ENCODE measurements at places on chromosomes 12 and 14. TPM values are rescaled to one million over a fixed set of nuclear protein-coding genes. Genes with fewer than 3 reads are reported as not detected.

DNA sequence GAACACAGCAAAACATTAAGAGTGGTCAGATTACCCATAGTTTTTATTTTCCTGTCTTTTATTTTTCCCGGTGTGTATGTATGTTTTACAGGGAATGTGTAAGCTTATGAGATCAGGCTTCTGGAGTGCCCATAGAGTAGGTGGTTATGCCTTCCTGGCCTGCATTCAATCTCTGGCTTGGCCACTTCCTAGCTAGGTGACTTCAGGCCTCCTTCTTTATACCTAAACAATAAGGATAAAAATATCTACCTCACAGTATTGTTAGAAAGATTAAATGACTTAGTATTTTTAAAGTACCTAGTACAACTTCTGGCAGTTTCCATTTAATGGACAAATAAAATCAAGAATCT, 42.4 kb downstream of the ITPR2 start:
- no peak for DNase-seq

DNA sequence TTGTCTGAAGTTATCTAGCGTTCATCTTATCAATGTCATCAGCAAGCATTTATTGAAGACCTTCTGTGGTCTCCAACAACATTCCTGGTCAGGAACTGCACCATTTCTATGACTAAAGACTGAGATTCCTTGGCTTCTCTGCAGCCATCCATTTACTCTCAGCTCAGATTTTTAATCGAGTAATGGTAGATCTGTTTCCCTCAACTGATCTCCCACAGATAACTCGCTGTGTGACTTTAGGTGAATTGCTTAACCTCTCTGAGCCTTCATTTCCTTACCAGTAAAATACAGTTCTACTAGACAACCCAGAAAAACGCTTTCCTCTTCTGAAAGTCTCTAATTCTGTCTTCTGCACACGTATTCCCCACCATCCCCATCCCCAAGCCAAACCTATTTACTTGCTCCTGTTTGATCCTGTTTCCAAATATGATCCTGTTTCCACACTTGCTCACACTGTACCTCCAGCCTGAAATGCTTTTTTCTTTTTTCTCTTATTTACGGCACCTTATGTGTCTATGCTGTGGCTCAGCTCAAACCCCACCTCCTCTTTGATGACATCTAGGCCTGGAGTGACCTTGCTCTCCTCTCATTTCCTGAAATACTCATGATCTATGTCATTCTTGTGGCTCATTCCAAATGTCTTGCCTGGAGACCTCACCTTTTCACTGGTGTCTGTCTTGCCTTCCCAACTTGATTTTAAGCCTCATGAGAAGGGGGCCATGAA, 21.8 kb downstream of the PLXNC1 start:
- no peak for DNase-seq

Gene SSTR1
- polyA plus RNA-seq: 2.4 TPM

DNA sequence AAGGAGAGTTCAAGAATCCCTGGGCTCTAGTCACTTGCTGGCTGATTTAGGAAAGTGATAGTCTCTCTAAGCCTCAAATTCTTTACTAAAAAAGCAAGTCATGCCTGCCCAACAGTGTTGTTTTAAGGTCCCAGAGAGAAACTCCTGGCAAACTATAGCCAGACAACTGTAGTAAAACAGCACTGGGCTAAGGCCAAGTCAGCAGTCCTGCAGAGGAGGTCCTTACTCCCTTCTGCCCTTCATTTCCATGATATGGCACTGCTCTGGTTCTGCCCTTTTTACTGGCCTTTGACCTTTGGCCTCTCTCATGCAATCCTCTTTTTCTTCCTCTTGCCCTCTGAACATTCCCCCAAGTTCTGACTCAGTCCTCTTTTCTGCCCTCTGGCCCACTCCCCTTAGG, 74.9 kb downstream of the VWF start:
- DNase-seq: no peak

DNA sequence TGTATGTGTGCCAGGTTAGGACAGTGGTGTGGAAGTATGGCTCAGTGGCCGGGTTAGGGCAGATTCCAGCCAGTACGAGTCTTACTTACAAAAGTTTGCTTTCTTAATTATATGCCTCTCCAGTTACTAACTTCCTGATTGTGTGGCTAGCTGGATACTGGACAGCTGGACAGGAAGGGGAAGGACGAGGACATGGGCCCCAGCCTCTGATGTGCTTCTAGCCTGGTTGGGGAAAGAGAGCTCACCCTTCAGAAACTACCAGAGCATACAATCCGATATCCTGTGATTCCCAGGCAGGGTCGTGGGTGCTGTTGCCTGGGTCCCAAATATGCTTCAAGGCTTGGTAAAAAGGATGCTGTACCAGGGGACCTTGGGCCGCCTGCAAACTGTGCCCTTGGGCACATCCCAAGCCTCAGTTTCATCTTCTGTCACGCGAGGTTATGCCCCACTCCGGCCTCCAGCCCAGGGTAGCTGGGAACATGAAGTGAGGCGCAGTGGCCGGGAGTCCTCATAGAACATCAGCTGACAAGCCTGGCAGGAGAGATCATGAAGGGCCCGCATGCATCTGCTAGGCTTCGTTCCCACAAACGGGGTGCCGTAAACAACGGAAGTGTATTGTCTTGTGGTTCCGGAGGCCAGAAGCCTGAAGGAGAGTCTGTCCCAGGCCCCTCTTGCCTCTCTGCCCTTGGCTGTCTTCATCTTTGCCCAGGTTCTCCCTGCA, 23.2 kb upstream of the RIN3 start:
- DNase-seq: no peak

Gene COX8C
- 0.32 TPM for polyA plus RNA-seq

DNA sequence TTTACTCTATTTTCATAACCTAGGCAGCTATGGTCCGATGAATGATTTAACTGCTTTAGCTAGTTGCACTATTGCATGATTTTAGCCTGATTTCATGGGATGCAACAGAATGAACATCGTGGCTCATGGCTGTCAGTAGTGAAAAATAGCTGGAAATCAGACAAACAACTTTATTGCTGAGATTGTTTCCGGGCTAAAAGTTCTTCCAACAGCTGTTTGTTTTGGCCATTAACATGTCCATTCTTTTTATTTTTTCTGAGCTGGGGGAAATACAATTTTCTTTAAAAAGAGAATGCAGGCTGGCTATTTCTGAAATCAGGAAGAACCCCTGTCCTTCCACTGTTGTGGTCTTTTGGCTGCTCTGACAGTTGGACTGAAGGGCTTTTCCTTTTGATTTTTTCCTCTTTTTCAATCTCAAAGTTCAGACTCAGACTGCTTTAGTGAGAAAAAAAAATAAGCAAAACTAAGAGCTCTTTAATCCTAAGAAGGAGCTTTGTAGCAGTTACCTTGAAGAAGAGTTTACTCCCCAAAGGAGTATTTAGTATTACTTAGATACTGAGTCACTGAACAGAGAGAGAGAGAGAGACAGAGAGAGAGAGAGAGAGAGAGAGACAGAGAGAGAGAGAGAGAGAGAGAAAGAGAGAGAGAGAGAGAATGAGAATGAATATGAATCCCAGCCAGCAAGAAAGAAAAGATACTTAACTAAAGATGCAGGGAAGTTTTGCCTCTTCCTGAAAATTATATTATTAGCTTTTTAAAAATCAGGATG, at the start of gene NAV3:
Gene NAV3 (plus strand): TSS at position 312 of the 769 bp plus-strand sequence. CDS start 568 bp downstream, outside the sequence.
- DNase-seq: no peak

Gene IL23A
- 1.3 TPM for polyA plus RNA-seq

DNA sequence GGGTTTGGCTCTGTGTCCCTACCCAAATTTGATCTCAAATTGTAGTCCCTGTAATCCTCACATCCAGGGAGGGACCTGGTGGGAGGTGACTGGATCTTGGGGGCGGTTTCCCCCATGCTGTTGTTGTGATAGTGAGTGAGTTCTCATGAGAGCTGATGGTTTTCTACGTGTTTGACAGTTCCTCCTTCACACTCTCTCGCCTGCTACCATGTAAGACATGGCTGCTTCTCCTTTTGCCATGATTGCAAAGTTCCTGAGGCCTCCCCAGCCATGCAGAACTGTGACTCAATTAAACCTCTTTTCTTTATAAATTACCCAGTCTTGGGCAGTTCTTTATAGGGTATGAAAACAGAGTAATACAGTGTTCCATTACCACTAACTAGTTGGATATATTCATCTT, 10.3 kb upstream of the LRRC23 start:
- no peak for DNase-seq

DNA sequence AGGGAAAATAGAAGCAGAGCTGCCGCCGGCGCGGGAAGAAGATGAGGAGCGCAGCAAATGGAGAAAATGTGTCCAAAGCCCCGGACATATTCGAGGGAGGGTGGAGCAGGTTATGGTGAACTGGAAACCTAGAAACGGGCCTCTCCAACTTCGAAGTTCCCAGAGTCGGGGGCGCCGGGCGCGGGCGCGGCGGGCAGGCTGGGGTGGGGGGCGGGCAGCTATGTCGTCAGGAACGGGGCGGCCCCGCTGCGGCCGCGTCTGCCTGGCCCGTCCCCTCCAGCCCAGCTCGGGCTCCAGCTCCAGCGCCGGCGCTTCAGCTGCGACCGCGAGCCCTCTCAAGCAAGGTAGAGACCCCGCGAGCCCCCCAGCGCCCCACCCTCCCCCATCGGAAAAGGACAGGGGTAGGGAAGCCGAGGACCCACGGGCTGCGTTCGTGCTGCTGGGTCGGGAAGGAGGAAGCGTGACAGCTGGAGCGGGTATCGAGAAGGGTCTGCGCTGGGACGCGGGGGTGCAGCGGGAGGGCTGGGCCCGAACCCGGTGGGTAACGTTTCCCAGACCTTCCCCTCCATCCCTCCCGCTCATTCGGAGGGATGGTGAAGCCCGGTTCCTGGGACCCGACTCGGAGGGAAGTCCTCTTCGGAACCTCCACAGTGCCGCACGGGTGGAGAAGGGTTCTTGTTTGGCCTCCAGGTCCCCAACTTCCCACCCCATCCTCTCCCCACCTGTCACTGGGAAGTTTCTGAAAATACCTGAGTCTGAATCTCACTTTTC, 1.0 kb downstream of the DGKA start:
- DNase-seq: no peak

- no peak for DNase-seq
These were observed 64.2 kb upstream of the IFNG-AS1 start for GRCh38 chr12:67925077-67925476.

DNA sequence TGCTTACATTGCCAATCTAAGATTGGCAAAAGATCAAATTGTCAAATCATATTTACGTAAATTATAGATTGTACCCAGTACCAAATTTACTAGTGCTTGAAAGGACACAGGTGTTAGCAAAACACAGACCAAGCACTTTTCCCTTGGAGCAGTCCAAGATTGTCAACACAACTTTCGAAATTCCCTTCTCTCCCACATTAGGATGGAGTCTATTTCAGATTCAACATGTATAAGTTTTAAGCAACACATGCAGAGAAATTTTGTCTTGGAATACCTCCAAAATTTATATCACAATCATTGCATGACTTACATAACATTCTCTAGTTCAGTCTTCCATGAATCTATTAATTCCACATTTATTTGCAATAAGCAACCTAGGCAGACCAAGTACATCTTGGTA, 74.9 kb upstream of the SLCO1C1 start:
- DNase-seq: no peak
